ENCODE measurements at places on chromosomes 6 and 20.

DNA sequence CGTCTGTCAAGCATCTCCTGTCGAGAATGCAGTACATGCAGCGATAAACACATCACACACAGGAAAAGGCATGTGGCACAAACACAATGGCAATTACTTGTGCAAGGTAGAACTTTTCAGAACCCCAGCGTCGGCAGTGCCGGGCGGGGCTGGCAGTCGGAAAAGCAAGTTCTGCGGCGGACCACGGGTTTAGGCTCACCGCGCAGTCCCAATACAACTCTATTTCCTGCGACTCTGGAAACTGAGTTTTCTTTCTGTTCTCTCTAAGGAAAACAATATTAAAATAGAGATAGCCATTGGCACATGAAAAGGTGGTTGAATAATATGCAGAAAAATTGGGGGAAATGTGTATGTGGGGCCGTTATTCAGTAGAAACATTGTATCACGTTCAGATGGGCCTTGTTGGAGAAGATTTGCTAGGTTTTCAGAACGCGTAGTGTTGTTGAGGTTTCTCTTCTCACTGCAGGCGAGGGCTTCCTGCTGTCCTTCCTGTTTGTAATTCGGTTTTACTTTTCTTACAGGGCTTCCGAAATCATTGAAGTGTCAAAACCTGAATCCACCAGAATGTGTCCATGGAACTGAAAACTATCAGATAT lies 369.5 kb downstream of the THBS2 start:
- DNase-seq: no peak

GRCh38 chr6:47262231-47262630 lies 47.5 kb downstream of the TNFRSF21 start:
- no peak for DNase-seq

DNA sequence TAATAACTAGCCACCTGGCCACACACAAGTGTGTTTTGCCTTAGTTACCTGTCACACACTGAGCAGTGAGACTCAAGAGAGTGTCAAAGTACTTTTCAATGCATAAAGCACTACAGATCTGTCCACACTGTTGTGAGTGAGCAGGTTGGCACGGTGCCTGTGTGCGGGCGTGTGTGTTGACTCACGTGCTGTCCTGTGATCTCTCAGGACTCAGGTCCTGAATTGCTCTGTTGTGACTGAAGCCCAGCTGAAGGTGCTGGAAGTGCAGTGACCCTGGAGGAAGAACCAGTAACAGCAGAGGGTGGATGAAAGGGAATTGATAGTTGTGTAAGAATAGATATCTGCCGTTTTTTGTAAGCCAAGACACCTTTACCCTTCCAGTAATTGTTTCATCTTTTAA lies 18.3 kb downstream of the SLC16A10 start:
- DNase-seq: no peak

DNA sequence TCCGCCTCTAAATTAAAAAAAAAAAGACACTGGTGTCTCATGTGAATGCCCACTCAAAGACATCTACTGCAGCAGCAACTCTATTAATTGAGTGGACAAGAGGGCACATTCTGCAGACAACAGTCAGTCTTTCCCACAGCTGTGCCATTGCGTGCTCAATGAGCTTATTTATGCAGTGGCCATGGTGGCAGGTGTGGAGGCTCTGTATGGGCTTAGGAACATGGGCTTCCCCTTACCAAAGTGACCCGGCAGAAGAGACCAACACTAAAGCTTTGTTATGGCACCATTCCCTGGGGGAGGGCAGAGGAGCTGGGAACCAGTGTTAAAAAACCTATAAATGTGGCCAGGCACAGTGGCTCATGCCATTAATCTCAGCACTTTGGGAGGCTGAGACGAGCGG lies 4.2 kb upstream of the VAPB start:
- DNase-seq: no peak

- no peak for DNase-seq
Observed at GRCh38 chr20:60090631-60091030, 132.4 kb downstream of the CDH26 start.

- DNase-seq: no peak
Observed at GRCh38 chr6:135085700-135086413, 31.2 kb upstream of the HBS1L start.

DNA sequence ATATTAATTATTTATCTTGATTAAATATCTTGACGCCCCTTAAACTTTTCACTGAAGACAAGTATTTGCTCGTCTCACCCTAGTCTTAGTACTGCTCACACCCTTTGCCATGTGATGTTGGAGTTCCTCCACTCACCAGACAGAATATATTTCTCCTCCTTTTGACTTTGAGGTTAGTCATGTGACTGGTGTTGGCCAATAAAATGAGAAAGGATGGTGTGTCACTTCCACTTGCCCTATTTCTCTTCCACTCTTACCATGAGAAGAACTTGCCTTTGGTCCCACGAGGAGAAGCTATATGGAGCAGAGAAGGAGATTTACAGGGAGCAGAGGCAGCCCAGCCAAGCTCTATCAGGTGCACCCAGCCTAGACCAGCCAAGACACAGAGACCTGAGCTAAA lies 64.9 kb upstream of the TAB2 start:
- no peak for DNase-seq

DNA sequence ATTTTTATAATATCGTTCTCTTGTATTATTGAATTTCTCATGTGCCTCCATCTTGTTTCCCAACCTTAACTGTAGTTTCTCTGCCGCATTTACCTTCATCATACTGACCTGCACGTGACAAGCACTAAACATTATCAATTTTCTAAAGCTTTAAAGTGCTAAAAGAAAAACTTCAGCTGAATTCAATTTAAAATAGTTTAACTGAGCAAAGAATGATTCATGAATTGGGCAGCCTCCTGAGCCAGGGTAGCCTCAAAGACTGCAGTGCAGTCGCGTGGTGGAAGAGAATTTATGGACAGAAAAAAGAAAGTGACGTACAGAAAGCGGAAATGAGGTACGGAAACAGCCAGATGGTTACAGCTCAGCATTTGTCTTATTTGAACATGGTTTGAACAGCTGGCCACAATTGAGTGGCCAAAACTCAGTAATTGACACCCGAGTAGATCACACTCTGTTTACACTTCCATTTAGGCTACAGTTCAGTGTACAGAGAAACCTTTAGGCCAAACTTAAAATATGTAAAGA lies 4.2 kb upstream of the ZDHHC14 start:
- no peak for DNase-seq

DNA sequence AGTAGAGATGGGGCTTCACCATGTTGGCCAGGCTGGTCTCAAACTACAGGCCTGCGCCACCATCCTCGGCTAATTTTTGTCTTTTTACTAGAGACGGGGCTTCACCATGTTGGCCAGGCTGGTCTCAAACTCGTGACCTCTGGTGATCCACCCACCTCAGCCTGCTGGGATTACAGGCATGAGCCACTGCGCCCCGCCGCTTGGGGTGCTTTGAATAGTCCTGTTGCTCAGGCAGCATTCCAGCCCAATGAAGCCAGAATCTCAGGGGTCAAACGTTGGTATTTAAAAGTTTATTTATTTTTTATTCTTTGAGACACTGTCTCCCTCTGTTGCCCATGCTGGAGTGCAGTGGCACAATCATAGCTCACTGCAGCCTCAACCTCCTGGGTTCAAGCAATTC lies 11.3 kb downstream of the MOCS3 start:
- no peak for DNase-seq

DNA sequence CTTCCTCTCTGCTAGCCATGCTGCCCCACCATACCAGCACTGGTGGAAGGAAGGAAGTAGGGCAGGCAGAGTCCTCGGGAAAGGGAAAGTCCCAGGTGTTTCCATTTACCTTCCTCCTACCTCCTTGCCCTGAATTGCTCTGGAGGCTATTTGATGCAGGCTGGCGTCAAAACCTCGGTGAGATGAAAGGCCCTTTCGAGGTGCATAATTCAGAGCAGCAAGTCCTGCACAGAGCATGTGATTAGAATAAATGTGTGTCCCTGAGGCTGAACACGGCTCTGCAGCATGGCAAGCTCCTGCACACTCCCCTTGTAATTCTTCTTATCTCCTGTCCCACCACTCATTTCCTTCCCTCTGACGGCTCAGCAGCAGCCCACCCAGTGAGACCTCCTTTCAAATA lies 98.7 kb upstream of the LRFN2 start:
- DNase-seq: no peak

DNA sequence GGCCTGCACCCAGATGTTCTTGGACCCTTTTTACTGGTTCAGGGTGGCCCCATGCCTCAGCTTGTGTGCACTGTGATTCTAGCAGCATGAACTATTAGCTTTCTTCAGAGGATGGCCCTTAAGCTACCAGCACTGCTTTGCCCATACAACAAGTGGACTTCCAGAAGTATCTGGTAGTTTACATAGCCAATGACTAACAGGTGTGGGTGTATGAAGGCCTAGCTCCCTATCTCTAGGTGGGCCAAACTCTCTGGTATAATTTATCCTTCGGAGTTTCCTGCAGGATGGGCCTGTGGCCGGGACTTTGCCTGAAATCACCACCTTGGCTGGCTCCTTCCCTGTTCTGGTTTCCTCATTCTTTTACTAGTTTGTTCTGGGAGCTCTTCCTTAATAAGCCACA lies 26.1 kb upstream of the JAG1 start:
- DNase-seq: no peak

DNA sequence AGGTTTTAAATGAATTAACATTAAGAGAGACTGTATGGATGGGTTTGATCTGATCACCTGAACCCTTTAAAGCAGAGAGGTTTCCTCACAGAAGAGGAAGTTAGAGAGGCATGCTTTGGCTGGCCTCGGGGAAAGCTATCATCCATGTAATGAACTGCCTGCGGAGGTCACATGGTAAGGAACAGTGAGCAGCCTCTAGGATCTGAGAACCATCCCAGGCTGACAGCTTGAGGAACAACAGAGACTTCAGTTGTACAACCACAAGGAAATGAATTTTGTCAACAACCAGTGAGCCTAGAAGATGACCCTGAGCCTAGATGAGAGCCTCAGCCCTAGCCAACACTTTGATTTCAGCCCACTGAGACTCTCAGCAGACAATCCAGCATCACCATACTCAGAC lies 2.9 kb upstream of the COL21A1 start:
- no peak for DNase-seq

- no peak for DNase-seq
Observed at GRCh38 chr6:122640366-122640765, 30.2 kb downstream of the PKIB start.
